ENCODE measurements at places on chromosomes 7 and 10.

DNA sequence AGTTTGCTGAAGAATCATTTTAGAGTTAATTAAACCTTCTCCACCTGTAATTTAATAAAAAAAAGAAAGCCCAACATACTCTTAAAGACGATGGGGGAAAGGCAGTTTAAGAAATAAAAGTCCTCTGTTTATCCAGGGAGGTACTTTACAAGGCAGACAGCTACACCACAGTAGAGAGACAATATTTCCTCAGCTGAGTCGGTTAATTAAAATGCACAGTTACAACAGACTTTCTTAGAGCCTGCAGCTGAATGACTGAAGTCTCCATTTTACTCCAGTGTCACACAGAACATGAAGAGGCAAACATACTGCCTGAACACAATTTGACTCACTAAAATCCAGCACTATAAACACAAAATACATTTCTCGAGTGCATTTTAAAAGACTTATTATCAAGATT is 15.1 kb downstream of the LRRTM3 start:
- DNase-seq = no peak

- no peak for DNase-seq
Measured at GRCh38 chr10:63713191-63714144, 192.3 kb downstream of the REEP3 start.

GRCh38 chr10:93425861-93426260 is 56.3 kb downstream of the MYOF start:
- DNase-seq = no peak

GRCh38 chr10:102767428-102768160 is 23.8 kb downstream of the WBP1L start:
- DNase-seq = no peak

DNA sequence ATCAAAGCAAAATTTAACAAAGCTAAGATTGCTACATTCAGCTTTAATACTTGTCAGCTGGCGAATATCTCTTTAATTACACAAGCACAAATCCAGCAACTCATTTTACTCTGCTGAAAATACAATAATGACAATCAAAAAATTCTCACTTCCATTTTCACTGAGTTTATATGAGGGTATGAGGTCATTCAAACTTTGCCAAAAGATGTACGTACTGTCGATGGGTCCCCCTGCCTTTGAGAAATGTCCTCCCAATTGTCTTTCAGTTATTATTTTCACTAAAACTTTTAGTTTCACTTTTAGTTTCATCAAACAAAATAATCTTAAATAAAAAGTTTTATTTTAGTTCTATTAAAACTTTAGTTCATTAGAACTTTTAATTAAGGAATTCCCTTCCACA is 159.5 kb upstream of the WDR11 start:
- no peak for DNase-seq

GRCh38 chr7:36673703-36674102 is 50.6 kb downstream of the AOAH start:
- no peak for DNase-seq

DNA sequence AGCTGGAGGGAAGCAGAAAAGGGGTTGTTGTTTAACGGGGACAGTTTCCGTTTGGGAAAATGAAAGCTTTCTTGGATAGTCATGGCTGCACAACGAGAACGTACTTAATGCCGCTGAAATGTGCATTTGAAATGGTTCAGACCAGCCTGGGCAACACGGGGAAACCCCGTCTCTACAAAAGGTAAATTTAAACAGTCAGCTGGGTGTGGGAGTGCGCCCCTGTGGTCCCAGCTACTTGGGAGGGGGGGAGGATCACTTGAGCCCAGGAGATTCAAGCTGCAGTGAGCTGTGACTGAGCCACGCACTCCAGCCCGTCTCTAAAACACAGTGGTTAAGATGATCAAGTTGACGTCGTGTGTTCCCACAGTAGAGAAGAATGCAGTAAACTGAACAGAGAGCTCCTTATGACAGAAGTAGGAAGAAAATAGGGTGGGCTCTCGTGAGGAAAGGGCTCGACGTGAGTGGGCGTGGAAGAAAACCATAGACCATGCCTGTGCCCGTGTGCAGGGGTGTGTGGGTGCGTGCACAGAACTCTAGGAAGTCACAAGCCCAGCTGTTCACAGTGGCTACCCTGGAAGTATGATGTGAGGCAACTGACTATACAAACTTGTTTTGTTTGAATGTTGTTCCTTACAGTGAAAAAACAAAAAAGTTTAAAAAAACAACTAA is 4.1 kb upstream of the FUOM start:
- no peak for DNase-seq

- no peak for DNase-seq
Measured at GRCh38 chr7:131619336-131620305, 63.2 kb upstream of the PODXL start.

DNA sequence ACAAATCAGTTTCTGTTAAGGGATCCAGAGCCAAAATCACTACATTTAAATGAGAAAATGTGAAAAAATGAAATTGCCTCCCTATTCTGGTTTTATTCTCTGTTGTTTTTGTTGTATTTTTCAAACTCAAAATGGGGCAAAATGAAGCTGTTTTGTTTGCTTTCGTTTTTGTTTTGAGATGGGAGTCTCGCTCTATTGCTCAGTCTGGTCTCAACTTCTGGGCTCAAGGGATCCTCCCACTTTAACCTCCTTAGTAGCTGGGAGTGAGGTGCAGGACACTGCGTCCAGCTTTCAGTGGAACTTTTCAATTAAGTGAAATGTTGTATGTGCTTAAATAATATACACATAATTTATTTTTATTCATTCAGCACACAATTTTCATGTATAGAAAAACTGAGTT is 205.0 kb downstream of the SORCS1 start:
- DNase-seq = no peak

DNA sequence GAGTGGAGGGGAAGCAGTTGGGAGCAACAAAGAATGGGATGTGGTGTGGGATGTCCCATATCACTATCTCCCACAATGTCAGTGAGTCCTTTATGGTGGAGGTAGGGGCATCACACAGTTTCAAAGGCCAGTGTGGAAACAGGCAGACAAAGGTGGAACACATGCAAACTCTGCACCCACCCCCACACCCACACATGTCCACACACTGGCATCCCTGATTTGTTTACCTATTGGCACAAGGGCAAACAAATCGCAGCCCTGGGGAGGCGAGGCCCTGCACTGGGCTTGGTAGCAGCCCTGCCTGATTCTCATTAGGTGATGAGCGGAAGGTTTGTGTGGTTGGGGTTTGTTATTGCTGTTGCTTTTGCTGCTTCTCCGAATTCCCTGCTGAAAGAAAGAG is 243.3 kb downstream of the GRID1 start:
- no peak for DNase-seq

DNA sequence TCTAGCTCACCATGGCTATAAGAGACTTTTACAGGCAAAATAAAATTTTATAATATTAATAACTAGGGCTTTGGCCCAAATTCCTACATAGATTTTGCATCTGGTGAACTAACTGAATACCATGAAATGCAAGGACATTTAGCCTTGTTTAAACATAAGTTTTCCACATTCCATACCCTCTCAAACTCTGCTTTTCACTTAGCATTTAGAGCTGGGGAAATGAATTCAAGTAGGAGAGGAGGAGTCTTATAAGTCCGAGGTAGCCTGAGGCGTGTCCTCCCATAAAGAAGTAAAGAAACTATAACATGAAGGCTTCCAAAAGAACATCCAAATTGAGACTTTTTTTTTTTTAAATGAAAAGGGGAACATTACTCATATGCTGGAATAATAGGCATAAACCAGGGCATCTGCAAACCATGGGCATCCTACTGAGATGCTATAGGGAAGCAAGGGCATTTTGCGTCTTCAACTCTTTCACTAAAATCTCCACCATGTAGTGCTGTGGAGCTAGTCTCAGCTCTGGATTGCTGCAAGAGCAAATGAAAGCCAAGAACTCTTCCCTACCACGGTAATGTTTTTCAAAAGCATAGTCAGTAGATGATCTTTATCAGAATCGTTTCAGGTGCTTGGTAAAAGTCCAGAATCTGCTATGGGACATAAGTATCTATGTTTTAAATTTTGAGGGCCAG is 79.1 kb downstream of the PALS2 start:
- no peak for DNase-seq

DNA sequence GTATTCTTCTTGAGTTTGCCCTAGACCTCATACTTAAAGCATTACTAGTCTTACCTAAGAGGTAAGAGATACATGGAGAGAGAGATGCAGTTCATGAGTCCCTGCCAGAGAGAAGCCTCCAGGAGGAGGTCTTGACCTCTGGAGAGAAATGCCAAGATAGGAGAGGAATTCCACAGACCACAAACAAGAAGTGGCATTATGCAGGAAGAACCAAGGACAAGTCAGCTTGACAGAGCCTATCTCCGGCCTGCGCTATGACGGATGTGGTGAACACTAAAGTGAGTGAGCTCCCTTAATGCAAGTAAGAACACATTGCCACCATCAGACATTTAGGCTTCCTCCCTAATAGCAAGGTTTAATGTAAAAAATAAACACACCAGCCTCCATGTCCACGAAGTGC is 27.9 kb upstream of the COL1A2 start:
- no peak for DNase-seq

- no peak for DNase-seq
Measured at GRCh38 chr10:31124852-31125251, 93.2 kb upstream of the ZNF438 start.

DNA sequence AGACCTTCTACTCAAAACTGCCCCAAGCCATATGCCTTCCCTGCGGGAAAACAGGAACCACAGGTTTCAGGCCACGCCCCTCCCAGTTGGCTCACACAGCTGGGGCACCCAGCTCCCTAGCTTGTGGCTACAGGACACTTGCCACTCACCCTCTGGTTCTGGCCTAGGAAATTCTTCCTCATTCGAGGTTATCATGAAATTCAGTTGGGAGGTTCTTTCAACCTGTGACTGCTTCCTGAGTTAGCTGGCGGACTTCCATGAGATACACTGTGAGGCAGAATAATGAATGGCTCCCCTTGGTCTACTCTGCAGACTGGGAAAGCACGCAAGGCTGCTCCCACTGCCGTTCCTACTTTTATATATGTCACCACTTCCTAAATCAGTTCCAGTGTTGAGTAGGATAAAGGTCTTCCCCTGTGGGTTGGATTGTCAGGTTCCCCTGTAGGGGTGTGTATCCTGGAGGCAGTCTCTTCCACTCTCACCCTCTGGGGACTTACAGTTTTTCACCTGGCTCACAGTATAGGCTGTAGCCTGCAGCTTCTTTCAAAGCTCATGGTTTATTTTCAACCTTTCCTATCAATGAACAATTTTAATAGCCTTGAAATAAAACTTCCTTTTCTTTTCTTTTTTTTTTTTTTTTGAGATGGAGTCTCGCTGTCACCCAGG is 37.0 kb downstream of the GPR22 start:
- no peak for DNase-seq

- DNase-seq = no peak
Measured at GRCh38 chr10:130751851-130752250, 559.7 kb downstream of the TCERG1L start.

DNA sequence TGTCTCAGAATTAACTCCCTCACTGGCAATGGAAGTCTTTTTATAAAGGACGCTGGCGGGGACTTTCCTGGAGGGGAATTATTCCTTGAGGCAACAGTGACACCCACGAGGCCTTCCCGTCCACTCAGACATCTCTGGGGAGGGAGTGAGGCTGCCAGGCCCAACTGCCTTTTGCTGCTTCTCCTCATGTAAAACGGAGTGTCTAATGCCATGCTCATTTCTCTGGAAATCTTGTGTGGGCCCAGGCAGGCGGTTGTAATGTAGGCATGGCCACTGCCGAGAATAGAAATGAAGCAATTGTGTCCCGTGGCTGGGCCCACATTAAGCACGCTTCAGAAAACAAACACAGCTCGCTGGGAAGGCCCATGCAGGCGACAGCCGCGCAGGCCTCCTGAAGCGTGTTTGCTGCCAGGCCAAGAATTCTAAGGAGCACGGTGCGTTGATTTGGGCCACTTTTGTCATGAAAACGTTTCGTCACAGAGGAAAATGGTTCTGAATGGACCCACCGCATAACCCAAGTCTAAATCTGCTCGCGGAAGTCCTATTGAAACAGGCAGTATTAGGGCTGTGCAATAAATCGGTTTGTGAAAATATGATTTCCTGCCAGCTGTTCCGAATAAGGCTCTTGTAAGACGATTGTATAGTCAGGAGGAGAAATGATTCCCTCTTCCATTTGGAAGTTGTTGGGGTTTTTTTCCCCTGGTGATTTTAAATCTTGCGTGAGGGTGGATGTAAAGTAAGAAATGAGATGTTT is 104.2 kb upstream of the CHST15 start:
- DNase-seq = no peak

DNA sequence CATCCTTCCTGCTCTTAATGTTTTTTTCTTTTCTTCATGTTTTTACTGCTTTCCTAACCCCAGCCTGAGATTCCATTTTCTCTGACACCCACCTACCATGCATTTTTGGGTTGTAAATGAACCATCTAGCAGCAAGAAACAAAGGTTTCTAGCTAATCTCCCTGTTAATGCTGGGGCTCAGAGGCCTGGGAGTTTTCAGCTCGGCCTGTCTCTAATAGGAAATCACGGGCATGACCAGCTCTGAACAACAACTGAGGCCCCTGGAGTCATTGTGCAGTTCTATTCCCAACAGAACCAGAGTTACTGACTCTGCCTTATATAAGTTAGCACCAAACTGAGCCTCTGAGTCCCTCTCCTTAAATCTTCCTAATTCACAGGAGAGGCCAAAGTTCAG is 134.8 kb downstream of the CFAP58 start:
- no peak for DNase-seq

DNA sequence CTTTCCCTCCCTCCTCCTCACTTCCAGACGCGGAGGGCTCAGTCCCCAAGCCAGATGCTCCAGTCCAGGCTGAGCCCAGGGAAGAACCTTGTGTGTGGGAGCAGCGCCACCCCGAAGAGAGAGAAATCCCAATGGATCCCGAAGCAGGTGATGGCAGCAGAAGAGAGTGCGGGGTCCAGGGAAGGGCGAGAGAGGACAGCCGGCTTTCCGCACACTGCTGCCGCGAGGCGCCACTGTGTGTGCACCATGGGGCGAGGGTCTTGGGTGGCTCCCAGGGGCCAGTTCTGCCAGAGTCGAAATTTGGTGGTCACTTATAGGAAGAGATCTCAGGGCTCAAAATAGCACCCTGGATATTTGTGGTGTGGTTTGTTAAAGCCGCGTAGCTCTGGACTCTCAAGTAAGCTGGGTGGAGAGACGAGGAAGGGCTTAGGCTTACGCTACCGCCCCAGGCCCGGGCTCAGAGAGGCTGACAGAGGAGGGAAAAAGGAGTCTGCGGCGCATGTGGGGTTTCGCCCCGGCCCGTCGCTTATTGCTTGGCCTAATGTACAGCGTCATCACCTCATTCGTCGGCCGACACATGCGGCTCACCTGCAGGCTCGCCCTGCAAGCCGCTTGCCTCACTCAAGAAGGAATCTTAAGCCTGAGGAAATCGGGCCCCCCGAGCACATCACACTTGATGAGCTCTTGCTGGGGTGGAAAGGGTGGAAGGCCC is 12.1 kb downstream of the ZNF282 start:
- DNase-seq = no peak

GRCh38 chr10:103884681-103885139 is 29.3 kb upstream of the SH3PXD2A start:
- no peak for DNase-seq

- DNase-seq = no peak
Measured at GRCh38 chr10:72068126-72068765, 20.1 kb downstream of the SPOCK2 start.

DNA sequence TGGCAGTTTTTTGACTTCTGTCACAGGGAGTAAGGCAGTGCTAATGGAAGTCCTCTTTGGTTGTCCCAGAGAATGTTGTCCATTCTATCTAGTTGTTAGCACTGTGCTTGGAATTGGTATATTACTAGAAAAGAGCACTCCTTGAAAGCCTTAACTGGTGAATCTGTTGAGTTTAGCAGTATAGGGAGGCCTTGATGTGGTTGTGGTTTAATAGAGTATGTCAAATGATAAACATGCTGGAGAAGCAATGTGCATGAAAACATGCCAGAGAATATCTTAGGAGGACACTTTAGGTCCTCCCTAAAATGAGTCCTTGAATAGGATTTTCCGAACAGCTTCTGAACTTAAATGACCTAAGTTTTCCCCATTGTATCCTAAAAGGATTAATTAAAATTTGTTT is 98.6 kb downstream of the BTRC start:
- no peak for DNase-seq
